ENCODE measurements at places on chromosomes 1 and 21. TPM values are rescaled to one million over a fixed set of nuclear protein-coding genes. Genes with fewer than 3 reads are reported as not detected.

Gene TBX15
- total RNA-seq: 0.09 TPM

Gene C1orf53
- total RNA-seq: 4.3 TPM

DNA sequence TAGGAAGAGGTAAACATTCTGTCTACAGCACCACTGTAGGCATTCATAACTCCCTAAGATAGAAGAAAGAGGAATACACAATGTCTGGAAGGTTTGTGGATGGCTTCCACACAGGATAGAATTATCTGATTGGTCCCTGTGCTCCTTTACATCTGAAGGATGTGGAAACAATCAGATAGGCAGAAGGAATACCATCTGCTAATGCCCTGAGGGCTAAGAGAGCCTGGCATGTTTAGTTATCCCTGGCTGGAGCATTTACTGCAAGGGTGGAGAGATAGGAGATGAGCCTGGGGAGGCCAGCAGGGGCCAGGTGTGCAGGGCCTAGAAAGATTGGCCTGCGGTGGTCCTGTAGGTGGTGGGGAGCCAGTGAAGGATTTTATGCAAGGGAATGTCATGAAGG is 8.6 kb upstream of the ACBD3 start:
- DNase-seq: no peak
- H3K27ac ChIP-seq: no peak overlapping the region
- H3K27me3 ChIP-seq: no peaks in the 10 kb centered on the region
- no peak overlapping the region for H3K4me3 ChIP-seq
- H3K36me3 ChIP-seq: no peaks in the 10 kb centered on the region
- peaks cover 3% of the 10 kb centered on the region for H3K4me1 ChIP-seq

- peaks cover 3% of the 10 kb centered on the region for H3K36me3 ChIP-seq
- H3K27ac ChIP-seq: no peak overlapping the region
- H3K4me3 ChIP-seq: no peak overlapping the region
- no peak for DNase-seq
Observed at GRCh38 chr21:43737158-43737950, 18.4 kb downstream of the PDXK start.

DNA sequence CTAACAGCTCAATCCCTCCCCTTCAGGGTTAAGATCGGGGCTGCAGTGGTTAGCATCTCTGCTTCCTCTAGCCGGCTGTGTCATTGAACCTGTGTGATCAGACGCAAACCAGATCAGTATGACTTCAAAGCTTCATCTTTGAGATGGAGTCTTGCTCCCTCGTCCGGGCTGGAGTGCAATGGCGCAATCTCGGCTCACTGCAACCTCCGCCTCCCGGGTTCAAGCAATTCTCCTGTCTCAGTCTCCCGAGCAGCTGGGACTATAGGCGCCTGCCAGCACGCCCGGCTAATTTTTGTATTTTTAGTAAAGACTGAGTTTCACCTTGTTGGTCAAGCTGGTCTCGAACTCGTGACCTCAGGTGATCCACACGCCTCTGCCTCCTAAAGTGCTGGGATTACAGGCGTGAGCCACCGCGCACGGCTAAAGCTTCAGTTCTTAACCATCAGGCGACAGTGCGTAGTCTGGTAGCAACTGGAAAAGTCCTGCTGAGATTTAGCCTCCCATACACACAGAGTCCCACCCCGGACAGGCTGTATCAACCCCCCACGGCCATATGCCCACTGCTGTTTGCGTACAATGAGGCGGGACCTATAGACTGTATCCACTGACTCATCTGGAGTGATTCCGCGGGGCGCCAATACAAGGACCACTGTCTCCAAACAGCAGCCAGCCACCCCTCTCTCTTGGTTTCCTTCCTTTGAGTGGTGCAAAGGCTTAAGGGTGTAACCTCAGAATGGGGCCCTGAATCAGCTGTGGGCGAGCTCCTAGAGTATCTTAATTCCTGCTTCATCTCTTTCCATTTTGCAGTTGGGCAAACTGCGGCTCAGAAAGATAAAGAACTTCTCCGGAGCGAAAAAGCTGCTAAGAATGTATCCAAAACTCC is 23.3 kb downstream of the CELA3A start:
- H3K27ac ChIP-seq: peak overlapping the region; percentile 98
- H3K4me3 ChIP-seq: peak overlapping the region; percentile 76
- DNase-seq: no peak

GRCh38 chr1:90707363-90707710 is 9.8 kb downstream of the BARHL2 start:
- no peak overlapping the region for H3K27ac ChIP-seq
- H3K36me3 ChIP-seq: no peaks in the 10 kb centered on the region
- peaks cover 97% of the 10 kb centered on the region for H3K27me3 ChIP-seq
- peak; percentile 75 for DNase-seq
- H3K4me1 ChIP-seq: peaks cover 8% of the 10 kb centered on the region
- peak overlapping the region; percentile 62 for H3K4me3 ChIP-seq

GRCh38 chr1:175254190-175254589 is 61.6 kb upstream of the KIAA0040 start:
- no peak overlapping the region for H3K4me3 ChIP-seq
- no peaks in the 10 kb centered on the region for H3K4me1 ChIP-seq
- H3K27ac ChIP-seq: no peak overlapping the region
- no peak for DNase-seq
- no peaks in the 10 kb centered on the region for H3K27me3 ChIP-seq
- no peaks in the 10 kb centered on the region for H3K36me3 ChIP-seq

GRCh38 chr1:22055463-22055862 is 3.0 kb downstream of the CDC42 start:
- H3K27ac ChIP-seq: peak overlapping the region; percentile 83
- H3K4me1 ChIP-seq: peaks cover 29% of the 10 kb centered on the region
- H3K4me3 ChIP-seq: peak overlapping the region; percentile 38
- no peak for DNase-seq
- peaks cover 2% of the 10 kb centered on the region for H3K36me3 ChIP-seq
